Kidney (tissue), 22 donors: ENCODE measurements at places on chromosomes 2 and 18. TPM values are rescaled to one million over a fixed set of nuclear protein-coding genes. Genes with fewer than 3 reads are reported as not detected.
A peak's percentile ranks its signal among the peaks of the same experiment; 100 is the strongest.

Gene DYSF
- 11.3 TPM for polyA plus RNA-seq

GRCh38 chr2:224970311-224970710 lies 72.0 kb downstream of the DOCK10 start:
- DNase-seq = no peak

- DNase-seq = no peak
Observed at GRCh38 chr2:8118940-8119781, 562.7 kb upstream of the ID2 start.

GRCh38 chr2:241729868-241730267 lies 4.6 kb upstream of the D2HGDH start:
- no peak for DNase-seq

Gene PHLPP1
- polyA plus RNA-seq = 2.9 TPM

DNA sequence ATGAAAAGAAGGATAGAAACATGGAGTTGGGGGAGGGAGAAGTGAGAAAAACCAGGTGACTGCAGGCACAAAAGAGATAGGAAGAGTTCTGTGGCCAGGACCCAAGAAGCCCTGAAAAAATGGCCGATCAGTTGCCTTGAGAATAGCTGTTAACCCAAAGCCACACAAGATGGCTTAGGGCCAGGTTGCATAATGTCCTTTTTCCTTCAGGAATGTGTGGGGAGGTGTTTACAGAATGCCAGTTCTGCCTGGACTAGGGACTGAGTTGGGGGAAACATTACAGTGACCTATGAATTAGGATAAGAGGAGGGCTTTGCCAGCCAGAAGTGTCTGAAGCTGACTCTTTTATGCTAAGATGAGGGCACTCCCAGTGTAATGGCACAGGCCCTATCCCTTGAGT lies 17.1 kb downstream of the FAM110C start:
- no peak for DNase-seq

DNA sequence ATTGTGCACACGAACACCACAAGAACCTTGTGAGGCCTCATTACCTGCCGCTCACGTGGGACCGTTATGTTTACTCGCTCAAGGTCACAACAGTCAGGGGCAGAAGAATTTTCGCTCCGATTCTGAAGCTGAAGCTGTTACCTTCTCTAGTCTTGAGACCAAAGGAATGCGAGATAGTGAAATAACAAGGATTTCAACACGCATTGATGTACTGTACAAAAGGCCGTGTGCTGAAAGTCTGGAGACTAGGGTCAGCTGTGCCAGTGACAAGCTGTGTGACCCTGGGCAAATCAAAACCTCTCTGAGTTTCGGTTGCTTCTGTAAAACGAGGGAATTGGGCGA lies 583 bp downstream of the NEMP2 start:
- DNase-seq = no peak

Gene PDE11A
- polyA plus RNA-seq = 0.58 TPM

Gene RAB31
- 17.3 TPM for polyA plus RNA-seq

DNA sequence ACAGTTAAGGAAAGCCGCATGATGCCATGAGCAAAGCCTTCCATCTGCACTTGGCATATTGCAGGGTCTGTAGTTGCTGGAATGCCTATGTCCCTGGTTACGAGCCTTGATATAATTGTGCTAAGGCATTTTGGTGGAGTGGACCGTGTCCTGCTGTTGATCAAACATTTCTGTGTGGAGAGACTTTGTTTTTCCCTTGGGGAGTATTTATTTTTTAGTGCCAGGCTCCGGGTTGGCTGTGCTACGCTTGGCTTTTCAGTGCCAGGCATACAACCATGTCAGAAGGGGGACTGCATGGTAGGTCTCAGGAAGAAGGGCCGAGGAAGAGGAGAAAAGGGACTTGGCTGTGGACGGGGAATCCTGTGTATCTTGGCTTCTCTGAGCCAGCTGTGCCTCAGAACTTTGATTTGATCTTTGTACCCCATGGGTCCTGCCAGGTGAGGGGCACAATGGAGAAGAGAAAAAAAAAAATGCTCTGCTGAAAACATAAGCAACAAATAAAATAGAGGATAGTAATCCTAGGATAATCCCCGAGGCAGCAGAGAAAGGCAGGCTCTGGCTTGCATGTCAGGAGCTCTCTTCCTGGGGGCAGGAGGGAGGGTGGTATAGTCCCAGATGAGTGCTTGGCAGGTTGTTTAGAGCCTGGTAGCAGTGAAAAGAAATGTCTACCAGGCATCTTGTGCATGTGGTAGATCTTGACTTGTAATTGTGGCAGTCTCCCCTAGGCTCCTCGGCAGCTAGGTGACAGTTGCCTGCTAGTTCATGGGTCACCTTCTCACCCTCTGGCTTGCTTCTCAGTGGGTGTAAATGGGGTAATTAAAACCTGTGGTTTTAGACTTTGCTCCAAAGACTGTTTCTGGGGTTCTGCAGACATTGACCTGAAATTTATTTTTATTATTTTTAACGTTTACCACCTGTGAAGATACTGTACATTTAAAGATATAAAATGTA lies 233.0 kb downstream of the NEDD4L start:
- DNase-seq = no peak

DNA sequence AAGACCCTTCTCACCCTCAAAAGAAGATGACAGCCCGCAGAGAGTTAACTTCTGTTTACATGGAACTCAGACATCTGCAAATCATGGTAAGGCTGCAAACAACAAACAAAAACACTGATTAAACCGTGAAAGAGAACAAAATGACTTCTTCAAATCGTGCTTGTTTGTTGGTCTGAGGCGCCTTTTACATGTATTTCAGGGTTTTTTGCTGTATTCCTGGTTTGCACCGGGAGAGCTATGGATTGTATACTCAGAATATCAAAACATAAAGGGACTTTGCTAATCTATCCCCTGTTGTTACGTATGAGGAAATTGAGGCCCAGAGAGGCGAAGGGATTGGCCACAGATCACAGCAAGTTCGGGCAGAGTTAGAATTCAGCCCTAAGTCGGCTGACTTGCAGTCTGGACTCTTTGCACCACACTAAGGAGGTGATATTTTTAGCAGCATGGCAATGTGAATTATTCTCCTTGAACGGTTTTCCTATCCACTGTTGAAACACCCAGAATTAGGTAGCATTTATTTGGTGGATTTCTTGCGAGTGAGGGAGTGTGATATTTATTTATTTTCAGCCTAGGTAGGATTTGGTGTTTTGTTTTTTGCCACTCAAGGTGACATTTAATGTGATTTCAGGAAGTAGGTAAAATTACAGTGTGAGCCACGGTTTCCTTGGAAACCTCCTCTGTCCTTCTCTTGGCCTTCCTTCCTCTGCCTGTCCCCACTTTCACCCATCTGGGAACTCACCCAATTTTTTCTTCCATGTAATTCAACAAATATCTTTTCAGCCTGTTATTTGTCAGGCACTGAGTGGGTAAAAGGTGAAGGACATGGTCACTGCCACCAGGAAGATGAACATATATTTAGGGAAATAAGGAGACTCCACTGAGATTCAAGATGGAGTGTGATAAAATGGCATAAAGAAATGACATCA lies 980 bp upstream of the PDE6D start:
- peak; percentile 31 for DNase-seq

DNA sequence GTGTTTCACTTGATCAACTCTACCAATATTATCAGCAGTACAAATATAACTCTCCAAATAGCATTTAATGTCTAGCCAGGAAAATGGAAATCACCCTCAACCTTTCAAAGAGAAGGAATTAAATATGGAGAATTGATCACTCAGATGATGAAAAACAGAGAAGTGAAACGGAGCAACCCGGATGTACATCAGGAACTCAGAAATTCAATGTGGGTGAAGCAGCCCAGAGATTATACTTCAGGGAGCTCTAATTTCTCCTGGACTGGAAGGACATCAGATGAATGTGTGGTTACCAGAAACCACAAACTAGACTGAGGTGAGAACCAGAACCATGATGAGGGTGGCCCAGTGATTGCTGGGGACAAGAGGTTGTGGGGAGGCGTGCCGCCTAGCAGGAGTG lies 35.5 kb upstream of the COBLL1 start:
- DNase-seq = no peak

DNA sequence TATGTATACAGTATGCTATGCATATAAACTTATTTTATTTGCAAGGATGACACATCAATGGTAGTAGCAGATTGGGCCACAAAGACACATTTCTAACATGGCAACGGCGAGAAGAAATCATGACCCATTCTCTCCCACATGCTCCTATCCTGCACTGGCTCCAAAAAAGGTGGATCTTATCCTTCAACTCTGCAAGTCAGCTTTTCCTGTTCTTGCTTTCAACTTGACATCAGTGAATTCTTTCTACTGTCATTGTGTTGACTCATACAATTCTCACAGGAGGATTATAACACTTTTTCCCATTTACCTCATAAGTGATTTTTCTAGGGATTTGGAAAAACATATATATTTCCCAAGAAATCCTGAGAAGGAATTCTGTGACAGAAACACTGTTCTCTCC lies 53.1 kb downstream of the ACVR1 start:
- no peak for DNase-seq

- no peak for DNase-seq
Observed at GRCh38 chr2:114010001-114010400, 120.1 kb downstream of the ACTR3 start.

DNA sequence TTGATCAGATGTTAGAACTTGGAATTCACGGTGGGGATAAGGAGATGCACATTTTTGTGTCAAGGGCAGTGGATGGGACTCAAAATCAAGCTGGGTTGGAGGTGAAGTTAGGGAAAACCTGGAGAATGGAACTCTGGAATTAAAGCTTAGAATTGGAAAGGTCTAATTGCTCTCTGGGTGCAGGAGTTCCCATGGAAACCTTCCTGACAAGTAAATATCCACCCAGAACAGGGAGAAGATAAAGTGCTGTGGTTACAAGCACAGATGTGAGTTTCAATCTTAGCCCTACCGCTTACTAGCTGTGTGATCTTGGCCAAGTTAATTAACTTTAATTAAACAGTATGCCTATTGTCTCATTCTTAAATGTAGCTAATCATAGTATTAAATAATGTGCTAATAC lies 71.3 kb upstream of the TCF7L1 start:
- DNase-seq = no peak

Gene SSB
- 86.6 TPM for polyA plus RNA-seq

DNA sequence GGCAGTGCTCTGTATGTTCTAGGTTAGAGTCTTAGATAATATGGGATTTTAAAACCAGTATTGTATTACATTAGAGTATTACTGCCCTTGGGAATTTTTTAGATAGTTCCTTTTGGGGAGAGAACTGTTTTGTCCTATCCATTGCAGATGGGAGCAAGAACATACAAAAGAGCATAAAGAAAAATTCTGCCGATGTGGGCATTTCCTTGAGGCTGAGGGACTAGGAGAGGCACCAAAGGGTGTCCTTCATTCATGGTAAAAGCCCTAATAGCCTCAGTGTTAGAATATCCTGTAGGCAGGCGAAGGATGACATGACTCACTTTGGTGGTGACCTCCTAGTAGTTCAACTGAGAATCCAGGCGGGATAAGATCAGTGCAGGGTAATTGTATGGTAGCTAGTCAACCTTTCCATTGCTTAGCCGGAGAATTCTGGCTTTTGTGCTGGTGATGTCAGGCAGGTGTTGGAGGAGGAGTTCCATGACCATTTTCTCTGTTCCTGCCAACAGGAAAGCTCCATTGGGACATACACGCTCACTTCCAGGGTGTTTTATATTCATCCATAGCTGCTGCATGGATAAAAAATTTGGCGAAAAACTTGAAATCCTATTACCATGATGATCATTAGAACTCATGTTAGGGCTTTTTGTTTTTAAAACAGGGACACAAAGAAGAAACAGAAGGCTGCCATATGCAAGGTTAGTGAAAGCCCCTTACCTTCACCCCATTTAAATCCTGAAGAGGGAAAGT lies 28.1 kb downstream of the EPAS1 start:
- no peak for DNase-seq

Gene TM4SF20
- polyA plus RNA-seq = not detected

GRCh38 chr2:107602801-107603200 lies 223.9 kb upstream of the RGPD4 start:
- DNase-seq = no peak

DNA sequence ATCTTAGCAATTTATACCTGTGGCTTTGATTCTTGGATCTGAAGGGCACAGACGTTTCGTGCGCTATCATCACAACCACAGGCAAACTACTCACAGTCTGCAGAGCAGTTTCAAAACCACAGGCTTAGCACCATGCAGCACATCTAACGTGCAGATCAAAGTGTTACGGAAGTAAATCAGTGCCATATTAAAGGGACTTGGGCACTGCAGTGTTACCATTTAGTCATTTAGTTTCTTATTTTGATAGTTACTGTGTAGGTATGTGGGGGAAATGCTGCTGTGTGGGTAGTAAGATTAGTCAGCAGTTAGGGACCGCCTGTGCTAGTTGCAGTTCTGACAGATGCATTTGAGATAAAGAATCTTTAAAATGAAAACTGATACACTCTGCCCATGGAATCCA lies 384.0 kb downstream of the NBAS start:
- no peak for DNase-seq

Gene FBXO48
- polyA plus RNA-seq = 0.86 TPM

Gene PFN4
- polyA plus RNA-seq = 2.1 TPM

- DNase-seq = no peak
Observed at GRCh38 chr2:71150082-71150816, 19.8 kb downstream of the MPHOSPH10 start.

GRCh38 chr2:108894766-108895165 lies 94.3 kb downstream of the EDAR start:
- no peak for DNase-seq

DNA sequence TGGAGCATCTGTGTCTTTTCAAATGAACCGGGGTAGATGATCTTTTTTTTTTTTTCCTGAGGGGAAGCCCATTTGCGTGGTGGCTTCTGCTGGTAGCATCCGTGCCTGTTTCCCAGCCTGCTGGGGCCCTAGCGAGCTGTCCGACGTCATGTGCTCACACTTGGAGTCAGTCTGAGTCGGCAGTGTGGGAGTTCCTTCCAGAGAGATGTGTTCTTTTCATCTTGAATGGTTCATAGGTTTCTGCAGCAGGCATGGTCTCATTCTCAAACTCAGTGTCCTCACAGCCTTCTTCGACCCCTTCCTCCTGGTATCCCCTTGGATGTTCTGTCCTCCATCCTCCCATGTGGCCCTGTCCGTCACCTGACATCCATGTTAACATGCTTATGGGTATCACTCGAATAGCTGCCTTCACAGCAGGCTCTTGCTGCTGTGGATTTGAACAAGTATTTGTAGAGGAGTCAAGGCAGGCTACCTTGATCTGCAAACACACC lies 51.0 kb downstream of the LDLRAD4 start:
- DNase-seq = no peak

DNA sequence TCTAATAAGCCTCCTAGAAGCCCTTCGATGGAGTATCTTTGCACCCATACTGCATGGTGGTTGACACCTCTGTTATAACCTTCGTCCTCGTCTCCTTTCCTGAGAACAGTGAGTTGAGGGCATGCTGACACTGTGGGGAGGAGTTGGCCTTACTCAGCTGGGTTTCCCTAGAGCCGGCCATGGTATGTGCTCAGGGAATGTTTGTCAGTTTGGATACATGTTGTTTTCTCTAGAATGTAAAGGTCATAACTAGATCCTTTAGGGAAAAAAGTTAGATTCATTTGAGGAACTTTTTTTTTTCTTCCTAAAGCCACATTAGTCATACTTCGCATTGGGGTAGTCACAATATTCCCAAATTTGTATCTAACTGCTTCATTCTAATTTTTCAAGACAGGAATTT lies 106.0 kb upstream of the FOSL2 start:
- no peak for DNase-seq

Gene POMC
- polyA plus RNA-seq = 2.1 TPM

Gene CFC1
- not detected for polyA plus RNA-seq

GRCh38 chr2:5482929-5483331 lies 209.3 kb upstream of the SOX11 start:
- peak; percentile 89 for DNase-seq

Gene PASK
- polyA plus RNA-seq = 3.1 TPM

Gene DNAJC5G
- polyA plus RNA-seq = not detected
